ENCODE measurements at places on chromosomes 2 and 18.

DNA sequence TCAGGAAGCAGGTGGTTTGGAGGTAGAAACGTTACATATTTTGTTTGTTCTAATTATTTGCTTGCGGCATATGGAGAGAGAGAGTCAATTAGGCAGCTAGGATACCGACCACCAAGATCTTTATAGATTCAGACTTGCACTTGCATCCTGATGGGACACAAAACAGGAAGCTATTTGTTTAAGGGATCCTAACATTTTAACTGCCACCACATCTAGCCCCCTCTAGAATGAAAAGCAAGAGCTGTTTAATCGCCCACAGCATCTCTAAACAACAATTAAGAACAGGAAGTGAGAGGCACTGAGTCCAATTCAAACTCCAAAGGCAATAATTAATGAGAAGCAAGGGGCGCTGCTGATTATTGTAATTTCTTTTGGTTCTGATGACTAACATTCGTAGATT lies 182.0 kb upstream of the LINC00305 start:
- no peak for DNase-seq

GRCh38 chr18:57657542-57657941 lies 35.9 kb upstream of the NARS1 start:
- no peak for DNase-seq

GRCh38 chr2:120915670-120916069 lies 180.0 kb downstream of the GLI2 start:
- DNase-seq, result no peak

DNA sequence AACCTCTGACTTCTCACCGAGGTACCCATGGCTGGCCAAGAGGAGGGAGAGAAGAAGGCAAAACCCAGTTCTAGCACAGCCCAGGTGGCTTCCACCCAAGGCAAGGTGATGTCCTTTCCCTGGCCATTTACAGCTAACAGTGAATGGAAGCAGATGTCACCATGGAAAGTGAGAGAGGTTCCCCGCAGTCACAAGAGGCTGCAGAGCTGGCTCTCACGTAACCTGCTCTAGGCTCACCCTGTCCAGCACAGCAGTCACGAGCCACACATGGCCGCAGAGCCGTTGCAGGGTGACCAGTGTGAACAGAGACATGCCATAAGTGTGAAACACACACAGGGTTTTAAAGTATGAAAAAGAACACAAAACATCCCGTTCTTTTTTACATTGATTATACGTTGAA lies 169.4 kb downstream of the TNS1 start:
- DNase-seq, result no peak

- DNase-seq, result no peak
Measured at GRCh38 chr2:81645745-81646301, 1341.3 kb upstream of the LRRTM1 start.

- DNase-seq, result no peak
Measured at GRCh38 chr2:99112617-99113016, 28.9 kb upstream of the C2orf15 start.

- peak; percentile 62 for DNase-seq
Measured at GRCh38 chr2:62774555-62775366, 69.2 kb downstream of the EHBP1 start.

DNA sequence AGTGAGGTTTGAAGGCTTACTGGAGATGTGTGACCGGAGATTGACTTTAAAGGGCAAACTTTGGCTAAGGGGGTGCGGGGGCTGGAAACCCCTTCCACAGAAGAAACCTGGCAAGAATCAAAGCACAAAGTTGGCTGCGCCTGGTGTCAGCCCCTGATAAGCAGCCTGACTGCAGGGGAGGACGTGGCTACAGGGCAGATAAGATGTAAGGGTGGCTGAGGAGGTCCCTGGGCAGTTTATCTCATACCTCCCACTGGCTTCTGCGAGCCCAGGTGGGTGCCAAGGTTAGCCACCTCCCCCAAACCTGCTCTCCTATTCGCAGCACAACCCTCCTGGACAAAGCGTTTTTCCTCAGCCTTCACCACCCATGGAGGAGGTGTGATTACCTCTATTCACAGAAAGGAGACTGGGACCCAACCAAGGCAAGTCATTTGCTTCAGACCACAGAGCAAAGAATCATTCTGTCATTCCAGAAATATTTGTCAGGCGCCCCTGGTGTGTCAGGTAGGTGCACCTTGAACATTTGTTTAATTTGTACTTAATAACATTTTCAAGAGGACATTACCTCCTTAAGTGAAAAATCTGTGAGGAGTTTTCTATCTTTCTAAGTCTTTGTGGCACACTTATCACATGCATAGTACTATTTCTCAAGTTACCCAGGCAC lies 73.1 kb upstream of the IL1R1 start:
- no peak for DNase-seq

DNA sequence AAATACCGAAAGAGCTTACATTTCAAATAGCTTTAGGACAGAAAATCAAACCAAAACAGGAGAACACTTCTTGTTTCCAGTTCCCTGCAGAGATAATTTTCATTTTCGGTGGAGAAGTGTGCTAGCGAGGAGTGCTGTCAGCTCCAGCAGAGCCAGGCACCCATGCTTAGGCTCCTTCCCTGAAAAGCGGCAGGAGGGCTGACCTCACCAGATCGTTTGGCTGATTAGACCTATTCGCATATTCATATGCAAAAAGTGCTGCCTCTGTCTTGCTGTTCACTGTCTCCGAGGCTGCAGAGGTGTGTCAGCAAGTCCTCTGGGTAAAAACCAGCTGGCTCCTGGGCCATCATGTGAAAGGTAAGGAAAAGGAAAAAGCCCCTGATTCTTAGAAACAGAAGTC lies 225.8 kb upstream of the COPS8 start:
- no peak for DNase-seq

GRCh38 chr2:220212296-220213080 lies 585.1 kb downstream of the SLC4A3 start:
- DNase-seq, result no peak

GRCh38 chr2:36405183-36405582 lies 49.6 kb downstream of the CRIM1 start:
- DNase-seq, result no peak

DNA sequence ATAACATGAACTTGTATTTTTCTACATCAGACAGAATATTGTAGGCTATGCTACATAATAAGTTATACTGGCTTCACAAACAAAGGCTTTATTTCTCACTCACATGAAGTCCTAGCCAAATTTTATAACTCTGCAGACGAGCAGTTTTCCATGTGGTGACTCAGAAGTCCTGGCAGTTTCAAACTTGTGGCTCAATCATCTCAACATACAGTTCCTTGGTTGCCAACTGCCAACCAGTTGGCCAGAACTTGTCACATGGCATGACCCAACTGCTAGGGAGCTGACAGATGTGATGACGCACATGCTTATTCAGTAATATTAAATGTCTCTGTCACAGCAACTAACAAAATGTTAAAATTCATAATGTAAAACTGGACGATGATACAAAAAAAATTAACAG lies 63.8 kb upstream of the ZC3H15 start:
- DNase-seq, result peak; percentile 48

DNA sequence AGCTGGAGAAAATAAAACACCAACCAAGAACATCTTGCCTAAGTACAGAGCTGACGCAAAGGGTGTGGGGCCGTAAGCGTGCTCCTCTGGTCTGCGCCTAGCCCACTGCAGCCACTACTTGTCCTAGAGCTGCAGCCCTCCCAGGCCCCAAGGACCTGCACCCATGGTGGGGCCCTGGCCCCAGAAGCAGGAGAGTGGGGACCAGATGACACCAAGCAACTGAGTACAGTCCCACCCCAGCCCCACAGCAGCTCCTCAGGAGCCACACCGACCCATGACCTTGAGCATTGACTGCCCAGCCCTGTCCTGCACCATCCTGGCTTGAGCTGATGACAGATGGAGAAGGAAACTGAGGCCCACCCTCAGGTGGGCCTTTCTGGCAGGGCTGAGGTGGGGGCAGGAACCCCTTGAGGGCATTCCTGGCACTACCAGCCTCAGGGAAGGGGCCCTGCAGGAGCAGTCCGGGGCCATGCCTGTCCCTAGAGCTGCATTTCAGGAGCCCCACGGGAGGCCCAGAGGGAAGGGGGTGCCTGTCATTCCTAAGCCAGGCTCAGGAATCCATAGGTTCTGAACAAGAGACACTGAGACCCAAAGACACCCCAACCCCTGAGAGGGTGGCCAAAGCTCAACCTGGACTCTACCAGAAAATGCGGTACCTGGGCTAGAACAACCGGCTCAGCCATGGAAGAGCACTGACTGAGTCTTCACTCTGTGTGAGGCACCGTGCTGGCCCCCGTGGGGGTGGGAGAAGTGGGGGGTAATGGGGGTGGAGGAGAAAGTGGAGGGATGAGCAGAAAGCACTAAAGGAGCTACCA lies 4.9 kb downstream of the KIF1A start:
- DNase-seq, result no peak

DNA sequence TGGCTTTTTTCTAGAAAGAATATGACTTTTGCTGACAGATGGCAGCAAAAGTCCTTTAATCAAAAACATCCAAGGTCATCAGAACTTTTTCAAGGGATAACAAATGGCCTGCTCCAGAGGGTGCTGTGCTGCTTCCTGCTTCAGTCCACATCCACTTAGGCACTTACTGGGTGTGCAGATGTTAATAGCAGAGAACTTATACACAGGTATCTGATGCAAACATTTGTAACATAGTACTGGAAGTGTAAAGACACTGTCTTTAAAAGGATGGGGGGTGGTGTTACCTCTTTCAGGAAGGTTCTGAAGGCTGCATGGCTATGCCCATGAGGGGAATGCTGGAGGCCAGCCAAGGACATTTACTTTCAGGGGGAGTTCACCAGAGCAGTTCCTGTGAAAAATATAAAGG lies 5.5 kb downstream of the HOXD8 start:
- peak; percentile 44 for DNase-seq

DNA sequence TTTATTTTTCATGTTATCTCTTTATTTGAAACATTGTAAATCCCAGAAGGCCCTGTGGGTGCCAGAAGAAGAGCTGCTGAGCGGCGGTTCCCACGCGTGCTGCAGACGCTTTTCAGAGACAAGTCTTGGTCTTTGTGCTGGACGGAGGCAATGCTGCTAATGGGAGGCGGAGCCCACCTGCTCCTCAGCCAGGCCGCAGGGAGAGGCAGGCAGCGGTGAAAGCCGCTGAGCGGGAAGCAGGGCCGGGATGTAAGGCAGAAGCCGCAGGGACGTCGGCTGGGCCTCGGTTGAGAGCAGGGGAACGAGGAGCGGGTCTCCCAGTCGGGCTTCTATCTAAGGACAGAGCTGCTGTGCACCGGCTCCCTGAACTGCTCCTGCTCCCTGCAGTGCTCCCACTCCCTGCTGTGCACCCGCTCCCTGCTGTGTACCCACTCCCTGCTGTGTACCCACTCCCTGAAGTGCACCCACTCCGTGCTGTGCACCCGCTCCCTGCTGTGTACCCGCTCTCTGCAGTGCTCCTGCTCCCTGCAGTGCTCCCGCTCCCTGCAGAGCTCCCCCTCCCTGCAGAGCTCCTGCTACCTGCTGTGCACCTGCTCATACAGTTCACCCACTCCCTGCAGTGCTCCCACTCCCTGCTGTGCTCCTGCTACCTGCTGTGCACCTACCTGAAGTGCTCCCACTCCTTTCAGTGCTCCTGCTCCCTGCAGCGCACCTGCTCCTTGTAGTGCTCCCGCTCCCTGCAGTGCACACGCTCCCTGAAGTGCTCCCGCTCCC lies 16.4 kb downstream of the TMEM18 start:
- DNase-seq, result no peak

- no peak for DNase-seq
Measured at GRCh38 chr2:165953306-165953654, 296 bp downstream of the TTC21B start.

GRCh38 chr2:195343540-195343939 lies 313.5 kb upstream of the SLC39A10 start:
- DNase-seq, result no peak

- DNase-seq, result no peak
Measured at GRCh38 chr2:198053148-198053547, 248.8 kb downstream of the PLCL1 start.

- no peak for DNase-seq
Measured at GRCh38 chr2:45886171-45886663, 234.7 kb downstream of the PRKCE start.

GRCh38 chr18:59005262-59005661 lies 134.4 kb upstream of the SEC11C start:
- no peak for DNase-seq
